ENCODE measurements at places on chromosomes 11 and 22. TPM values are rescaled to one million over a fixed set of nuclear protein-coding genes. Genes with fewer than 3 reads are reported as not detected.

- DNase-seq, result no peak
Measured at GRCh38 chr11:78080084-78080817, 589 bp upstream of the NDUFC2 start.

- no peak for DNase-seq
Measured at GRCh38 chr11:102637731-102638130, 12.6 kb upstream of the MMP20 start.

- peak; percentile 6 for DNase-seq
Measured at GRCh38 chr11:92886243-92886905, 83.1 kb upstream of the MTNR1B start.

Gene TENM4
- total RNA-seq, result not detected

Data from MG63 (cell line).